Transverse colon (tissue), 4 donors: ENCODE measurements at places on chromosomes 6 and 20. TPM values are rescaled to one million over a fixed set of nuclear protein-coding genes. Genes with fewer than 3 reads are reported as not detected.

- DNase-seq, result no peak
Measured at GRCh38 chr6:24517659-24518543, 23.1 kb downstream of the ALDH5A1 start.

DNA sequence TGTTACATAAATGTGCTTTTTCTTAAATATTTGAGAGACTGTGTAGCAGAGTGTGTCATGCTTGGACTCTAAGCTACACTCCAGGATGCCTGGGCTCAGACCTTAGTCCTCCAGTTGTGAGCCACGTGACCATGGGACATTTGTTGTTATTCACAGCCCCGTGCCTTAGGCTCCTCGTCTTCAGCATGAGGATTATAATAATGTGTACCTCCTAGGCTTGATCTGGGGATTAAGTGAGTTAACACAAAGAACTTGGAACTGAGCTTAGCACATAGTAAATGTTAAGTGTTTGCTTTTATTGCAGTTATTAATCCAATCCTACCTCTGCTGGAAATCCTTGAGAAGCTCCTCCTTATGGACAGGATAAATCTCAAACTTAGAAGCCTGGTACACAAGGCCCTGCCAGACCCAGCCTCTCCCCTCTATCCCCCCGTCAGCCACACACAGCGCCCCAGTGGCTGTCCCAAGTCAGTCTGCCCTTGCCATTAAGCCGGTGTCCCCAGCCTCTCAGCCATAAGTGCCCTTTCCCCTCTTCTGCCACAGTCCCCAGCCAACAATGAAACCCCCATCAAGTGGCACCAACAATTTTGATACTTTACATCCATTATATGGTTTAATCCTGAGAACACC, 177.5 kb downstream of the TMEM242 start:
- DNase-seq, result no peak

GRCh38 chr20:10670501-10671220, 3.1 kb downstream of the JAG1 start:
- DNase-seq, result no peak

DNA sequence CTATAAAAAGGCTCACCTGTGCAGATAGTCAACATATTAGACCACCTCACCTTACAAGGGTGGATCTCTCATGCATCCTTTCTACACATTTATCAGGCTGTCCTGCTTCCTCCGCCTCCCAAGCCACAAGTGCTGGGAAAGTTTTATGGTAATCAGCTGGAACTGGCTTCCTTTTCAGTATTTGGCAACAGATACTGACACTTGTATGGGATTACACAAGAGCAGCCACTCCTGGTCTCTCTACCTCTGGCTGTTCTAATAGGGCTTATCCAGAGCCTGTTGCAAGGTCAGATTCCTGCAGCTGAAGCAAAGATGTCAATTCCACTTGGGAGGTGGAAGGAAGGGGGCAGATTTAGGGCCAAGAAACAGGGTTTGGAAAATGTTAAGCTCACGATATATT, 503 bp upstream of the GPLD1 start:
- DNase-seq, result no peak

The AIF1 gene
- 19.5 TPM for total RNA-seq

DNA sequence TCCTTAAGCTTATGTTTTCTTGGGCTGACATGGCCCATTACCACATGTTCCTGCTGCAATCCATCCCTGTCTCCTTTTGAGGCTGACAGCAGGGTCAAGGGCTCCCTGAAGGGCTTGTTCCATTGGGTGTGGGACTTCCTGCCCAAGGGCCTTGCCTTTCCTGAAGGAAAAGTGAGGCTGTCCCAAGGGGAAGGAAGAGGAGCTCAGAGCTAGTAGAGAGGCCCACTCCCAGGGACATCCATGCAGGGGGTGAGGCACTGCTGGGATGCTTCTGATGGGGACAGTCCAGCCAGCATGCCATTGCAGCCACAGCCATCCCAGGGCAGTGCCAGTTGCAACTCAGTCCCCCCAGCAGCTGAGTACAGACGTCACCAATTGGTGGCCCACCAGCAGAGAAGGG, 138.4 kb upstream of the FOXA2 start:
- DNase-seq, result no peak

GRCh38 chr6:21836772-21837425, 243.3 kb downstream of the SOX4 start:
- DNase-seq, result no peak

- no peak for DNase-seq
Measured at GRCh38 chr6:19905584-19905983, 68.4 kb downstream of the ID4 start.

DNA sequence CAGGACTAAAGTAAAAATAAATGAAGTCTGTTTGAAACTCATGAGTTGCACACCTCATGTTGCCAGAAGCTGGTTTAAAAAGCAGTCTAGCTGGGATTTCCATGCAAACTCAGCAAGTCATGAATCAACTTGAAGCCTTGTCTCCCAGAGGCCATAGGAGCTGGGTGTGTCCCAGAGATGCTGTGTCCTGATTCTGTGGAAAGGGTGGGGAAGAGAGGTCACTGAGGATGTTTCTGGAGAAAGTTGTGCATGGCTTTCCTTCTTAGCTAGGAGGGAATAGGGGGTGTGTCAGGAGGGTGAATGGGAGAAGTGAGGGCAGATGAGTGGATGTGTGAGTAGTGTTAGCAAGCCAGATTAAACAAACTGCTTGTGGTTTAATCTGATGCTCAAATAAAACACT, 111.3 kb downstream of the ADAT2 start:
- DNase-seq, result no peak

- no peak for DNase-seq
Measured at GRCh38 chr6:111803371-111803770, 69.9 kb downstream of the FYN start.

GRCh38 chr6:12314751-12315150, 24.6 kb downstream of the EDN1 start:
- no peak for DNase-seq

DNA sequence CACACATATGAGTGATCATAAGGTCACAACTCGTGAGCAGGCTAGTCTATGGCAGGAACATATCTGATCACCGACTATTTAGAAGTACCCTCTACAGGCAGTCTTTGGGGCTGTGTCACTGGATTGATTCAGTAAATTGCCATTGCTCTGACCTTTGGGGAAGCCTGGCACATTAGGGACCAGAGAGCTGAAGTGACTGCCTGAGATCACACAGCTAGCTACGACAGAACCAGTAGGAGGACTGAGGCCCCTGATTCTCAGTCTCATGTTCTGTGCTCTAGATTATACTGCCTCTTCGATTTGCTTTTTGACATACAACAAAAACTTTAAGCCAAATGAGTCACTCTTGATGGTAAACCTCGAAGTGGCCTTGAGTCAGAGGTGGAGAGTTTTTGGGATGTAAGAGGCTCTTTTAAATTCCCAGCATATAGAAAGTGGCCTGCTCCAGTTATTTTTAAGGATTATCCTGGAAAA, 247.5 kb upstream of the SUPT3H start:
- DNase-seq, result no peak

DNA sequence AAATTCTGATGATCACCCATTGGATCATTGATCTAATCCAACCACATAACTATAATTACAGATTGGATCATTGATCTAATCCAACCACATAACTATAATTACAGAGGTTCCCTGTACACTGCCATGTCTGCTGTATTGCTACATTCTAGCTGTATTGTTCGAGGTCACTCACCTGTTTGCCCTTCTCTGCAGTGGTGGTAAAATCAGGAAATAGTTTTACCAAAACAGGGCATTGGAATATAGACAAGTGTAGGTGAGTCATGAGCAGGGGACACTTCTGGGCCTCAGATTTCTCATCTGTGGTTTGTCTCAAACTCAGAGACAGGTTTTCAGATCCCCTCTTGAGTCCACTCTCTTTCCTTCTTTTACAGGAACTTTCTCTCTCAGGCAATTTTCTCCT, 9.0 kb upstream of the AFDN start:
- DNase-seq, result no peak

DNA sequence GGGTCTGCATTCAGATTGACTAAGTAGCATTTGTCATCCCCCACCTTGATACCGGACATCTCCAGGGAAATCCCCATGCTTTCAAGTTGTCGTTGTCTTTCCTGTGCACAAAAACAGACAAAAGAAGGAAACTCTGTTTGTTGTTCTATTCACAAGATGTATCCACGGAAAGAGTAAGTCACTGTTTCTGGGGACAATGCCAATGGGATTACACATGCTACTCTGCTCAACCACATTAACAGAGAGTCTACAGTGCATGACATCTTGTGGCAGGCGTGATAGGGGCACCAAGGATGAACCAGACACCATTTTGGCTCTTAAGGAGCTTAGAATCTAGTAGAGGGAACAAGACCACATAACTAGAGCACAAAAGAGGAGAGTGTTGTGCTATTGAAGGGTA, 124.4 kb upstream of the NUP153 start:
- no peak for DNase-seq

The CDH26 gene
- total RNA-seq, result 1.9 TPM

GRCh38 chr20:32168184-32168910, 39.2 kb downstream of the PLAGL2 start:
- no peak for DNase-seq
